CD4-positive, alpha-beta T cell treated with Interleukin-17A for 1 hour (primary cell): ENCODE measurements at places on chromosomes 2 and 18.

- DNase-seq: peak; percentile 71
Observed at GRCh38 chr18:77102259-77103040, 30.1 kb downstream of the MBP start.

DNA sequence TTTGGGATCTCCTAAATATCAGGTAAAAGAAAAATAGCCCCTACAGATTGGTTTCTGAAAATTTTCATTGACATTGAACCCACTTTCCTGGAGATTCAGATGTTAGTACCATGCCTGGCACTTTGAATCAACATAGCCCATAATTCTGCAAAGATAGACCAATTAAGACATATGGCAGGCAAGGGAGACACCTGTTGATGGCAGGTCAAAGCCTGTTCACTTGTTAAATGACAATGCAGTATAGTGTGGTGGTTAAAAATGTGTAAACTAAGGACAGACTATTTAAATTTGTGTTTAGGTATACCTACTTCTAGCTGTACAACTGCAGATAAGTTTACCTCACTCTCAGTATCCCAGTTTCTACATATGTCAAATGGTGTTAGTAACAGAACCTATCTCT lies 178.1 kb upstream of the MMADHC start:
- DNase-seq: no peak

DNA sequence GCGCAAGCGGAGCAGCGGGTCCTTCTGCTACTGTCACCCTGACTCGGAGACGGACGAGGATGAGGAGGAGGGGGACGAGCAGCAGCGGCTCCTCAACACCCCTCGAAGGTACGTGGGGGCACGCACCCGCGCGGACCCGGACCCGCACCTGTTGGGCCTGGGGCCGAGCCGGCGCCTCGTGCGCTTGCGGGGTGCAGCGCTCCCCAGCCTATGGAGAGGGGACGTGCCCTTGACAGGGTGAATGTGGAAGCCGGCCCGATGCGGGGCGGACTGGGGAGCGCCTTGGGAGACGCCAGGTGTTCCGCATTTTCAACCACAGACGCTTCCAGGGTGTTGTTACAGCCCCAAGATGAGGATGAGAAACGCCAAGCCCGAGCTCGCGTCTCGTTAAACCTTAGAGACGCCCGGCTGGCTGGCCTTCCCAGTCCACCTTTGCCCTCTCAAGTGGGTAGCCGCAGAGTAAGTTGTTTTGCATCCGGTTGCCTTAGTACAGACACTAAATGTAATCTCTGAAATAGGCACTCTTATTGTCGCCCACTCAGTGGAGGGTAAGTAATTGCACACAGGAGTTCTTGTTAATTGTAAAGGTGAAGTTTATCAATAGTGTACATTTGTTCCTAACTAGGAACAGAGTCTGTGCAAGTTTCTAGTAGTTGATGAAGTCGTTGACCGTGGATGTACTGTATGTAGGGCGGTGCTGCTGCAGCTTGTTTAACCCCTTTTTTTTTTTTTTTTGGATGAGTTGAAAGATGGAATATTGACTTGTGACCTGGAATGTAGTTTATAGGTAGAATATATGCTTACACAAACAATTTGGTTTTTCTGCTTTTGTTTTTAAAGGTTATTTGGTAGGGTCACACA lies 815 bp downstream of the GMCL1 start:
- peak; percentile 59 for DNase-seq

GRCh38 chr2:9286554-9287399 lies 80.2 kb downstream of the ASAP2 start:
- no peak for DNase-seq

GRCh38 chr2:238496756-238497609 lies 70.3 kb downstream of the ASB1 start:
- DNase-seq: no peak

DNA sequence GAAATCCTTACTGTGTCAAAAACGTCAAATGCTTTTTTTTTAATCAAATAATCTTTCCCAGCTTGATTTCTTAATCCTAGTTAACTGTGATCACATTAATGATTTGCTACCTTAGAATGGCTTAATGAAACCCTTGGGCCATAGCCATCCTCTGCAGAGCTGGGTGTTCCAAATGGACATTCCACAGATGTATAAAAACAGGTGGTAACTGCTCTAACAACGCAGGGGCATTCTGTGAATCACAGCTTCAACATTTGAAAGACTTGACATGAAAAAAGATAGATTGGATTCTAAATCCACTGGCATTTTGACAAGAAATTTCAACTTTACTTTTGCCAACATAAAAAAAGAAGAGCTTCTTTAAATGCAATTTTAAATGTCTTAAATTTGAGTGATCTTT lies 69.8 kb upstream of the RASGRP3 start:
- no peak for DNase-seq

DNA sequence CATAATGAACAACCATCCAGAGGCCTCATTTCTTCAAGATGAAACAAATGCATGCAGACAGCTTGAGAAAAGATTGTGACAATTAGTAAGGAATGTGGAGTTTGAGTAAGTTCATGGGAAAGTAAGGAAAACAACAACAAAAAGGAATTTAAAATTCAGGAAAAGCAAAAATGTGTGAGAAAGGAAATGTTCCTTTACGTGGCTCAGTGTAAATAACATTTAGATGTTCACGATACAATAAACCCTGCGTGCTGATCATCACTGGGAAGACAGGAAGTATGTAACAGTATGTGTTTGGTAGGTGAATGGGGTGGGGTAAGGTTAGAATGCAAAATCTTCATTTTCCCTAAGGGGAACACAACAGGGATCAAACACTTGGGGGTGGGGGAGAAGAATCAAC lies 72.7 kb downstream of the TRIP12 start:
- DNase-seq: no peak

- no peak for DNase-seq
Observed at GRCh38 chr2:200618054-200618419, 32.2 kb downstream of the AOX1 start.

DNA sequence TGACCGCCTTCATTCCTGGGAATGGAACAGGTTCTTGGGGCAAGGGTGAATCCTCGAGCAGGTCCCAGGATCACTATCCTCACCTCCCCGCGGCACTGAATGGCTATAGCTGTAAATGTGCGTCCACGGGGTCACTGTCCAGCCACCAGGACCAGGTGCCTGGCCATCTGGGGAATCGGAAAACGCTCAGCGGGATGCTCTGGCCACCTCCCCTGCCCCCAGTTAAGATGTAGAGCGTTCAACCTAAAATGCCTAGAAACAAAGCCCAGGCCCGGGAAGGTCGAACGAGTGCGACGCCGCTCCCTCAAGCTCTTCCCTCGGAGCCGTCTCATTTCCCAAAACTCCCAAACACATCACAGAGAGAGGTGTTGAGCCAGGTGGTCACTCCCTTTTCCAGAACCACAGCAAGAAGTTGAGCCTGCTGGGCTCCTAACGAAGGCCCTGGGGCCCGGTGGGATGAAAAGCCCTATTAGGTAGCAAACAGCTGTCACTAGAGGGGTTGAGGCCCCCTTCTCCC lies 795 bp upstream of the CAPN10 start:
- DNase-seq: no peak
